ENCODE measurements at places on chromosomes 16 and 17.
A peak's percentile ranks its signal among the peaks of the same experiment; 100 is the strongest.

- no peak for DNase-seq
Measured at GRCh38 chr16:50331570-50331969, 37.2 kb downstream of the BRD7 start.

GRCh38 chr16:73418691-73419090 is 370.8 kb upstream of the ZFHX3 start:
- no peak for DNase-seq

GRCh38 chr16:17416461-17417311 is 54.1 kb downstream of the XYLT1 start:
- peak; percentile 69 for DNase-seq

DNA sequence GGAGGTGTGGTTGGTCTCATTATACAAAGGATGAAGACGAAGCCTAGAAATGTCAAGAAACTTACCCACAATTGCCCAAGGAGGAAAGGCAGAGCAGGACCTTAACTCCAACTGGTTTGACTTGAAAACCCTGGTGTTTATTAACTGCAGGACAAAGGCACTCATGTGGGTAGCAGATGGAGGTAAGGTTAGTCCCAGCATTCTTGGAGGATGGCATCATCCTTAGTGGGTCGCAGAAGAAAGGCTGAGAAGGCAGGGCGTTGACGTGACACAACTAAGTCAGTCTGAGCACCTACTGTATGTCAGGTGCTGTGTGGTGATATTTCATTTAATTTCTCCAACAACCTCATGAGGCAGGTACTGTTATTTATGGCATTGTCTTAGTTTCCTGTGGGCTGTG is 101.3 kb downstream of the HAPSTR1 start:
- DNase-seq: no peak

GRCh38 chr17:30716461-30717290 is 107.8 kb downstream of the CRLF3 start:
- no peak for DNase-seq

DNA sequence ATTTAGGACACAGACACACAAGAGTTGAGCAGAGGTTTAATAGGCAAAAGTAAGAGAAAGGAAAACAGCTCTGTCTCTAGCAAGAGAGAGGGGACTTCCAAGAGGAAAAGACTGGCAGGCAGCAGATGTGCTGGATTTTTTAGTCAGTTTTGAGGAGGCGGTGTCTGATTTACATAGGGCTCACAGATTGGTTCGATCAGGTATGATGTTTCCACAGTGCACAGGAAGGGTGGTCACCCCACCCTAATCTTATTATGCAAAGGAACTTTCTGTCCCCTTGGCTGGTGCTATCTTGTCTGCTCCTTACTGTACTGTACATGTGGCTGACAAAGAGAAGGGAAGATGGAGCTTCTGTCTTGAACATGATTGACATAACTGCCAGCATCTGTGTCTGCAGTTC is 25.3 kb downstream of the BFAR start:
- DNase-seq: no peak

- peak; percentile 33 for DNase-seq
Measured at GRCh38 chr16:65120831-65121721, 787 bp downstream of the CDH11 start.

GRCh38 chr17:48051283-48051682 is 3.1 kb downstream of the NFE2L1 start:
- DNase-seq: no peak

DNA sequence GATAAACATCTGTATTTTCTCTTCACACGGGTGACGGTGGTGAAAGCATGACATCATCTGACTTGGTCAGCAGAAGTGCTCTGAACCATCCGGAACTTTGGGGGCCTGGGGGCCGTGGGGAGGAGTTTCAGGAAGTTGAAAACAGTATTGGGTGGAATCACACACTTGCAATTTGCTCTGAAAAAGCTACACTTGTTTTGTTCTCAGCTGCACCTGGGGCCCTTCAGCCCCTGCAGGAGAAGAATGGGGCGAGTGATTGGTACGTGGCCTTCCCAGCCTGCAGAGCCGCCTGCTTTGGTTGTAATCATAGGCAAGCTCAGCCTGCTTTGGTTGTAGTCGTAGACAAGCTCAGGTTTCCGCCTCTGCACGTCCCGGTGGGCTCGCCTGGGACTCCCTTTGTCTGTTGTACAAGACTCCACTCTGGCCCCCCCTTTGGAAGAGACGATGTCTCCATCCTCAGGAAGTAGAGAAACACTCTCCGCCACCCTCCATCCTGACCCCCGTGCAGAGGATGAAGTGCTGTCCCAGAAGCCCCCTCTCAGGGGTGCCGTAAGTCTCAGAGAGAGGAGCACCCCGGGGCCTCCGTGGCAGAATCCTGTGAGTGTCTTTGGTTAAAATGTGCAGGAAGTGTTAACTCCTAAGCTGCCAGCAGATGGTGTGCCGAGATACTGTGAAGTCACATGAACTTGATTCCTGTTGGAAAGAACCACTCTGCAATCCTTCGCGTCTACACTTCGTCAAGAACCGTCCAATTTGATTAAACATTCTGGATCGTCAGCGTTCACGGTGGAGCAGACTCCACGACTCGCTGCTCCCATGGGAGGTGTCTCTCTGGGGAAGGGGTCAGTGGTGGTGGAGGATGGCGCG is 5.4 kb downstream of the BANP start:
- DNase-seq: no peak

- DNase-seq: no peak
Measured at GRCh38 chr16:24815021-24815420, 30.7 kb upstream of the SLC5A11 start.

DNA sequence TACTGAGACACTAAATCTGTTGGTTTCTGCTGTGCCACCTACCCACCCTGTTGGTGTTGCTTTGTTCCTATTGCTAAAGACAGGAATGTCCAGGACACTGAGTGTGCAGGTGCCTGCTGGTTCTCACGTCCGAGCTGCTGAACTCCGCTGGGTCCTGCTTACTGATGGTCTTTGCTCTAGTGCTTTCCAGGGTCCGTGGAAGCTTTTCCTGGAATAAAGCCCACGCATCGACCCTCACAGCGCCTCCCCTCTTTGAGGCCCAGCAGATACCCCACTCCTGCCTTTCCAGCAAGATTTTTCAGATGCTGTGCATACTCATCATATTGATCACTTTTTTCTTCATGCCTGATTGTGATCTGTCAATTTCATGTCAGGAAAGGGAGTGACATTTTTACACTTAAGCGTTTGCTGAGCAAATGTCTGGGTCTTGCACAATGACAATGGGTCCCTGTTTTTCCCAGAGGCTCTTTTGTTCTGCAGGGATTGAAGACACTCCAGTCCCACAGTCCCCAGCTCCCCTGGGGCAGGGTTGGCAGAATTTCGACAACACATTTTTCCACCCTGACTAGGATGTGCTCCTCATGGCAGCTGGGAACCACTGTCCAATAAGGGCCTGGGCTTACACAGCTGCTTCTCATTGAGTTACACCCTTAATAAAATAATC is 14.6 kb downstream of the STH start:
- peak; percentile 80 for DNase-seq

- peak; percentile 84 for DNase-seq
Measured at GRCh38 chr17:78899361-78900260, 3.4 kb downstream of the CEP295NL start.

GRCh38 chr16:87687126-87687910 is 78.5 kb downstream of the KLHDC4 start:
- DNase-seq: no peak

DNA sequence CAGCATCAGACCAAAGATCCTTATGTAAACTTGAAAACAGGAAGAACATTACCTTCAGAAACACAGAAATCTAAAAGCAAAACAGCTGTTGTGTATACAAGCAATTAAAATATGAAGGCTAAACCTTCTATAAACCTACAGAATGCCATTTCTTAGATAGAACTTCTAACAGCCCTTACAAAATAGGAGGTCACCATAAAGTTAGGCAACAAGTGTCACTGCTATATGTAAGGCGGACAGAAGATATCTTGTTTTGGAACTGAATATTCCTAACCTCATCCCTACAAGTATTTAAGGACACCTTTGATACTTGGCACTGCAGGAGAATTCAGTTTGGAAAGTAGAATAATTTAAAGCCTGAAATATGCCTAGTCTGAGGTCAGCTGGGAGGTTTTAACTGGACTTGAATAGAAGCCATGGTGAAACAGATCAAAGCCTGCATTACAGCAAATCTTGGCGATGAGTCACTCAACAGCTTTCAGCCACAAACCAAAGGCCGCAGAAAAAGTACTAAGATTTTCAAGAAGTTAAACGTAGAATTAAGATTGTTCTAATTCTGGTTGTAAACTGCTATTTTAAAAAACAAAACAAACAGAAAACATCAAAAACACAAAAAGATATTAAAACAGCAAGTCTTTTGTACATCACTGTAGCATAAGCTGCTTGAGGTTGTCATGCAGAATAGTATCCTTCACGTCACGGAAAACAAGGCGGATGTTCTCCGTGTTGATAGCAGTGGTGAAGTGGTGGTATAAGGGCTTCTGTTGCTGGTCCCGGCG is 42.7 kb downstream of the GNA13 start:
- no peak for DNase-seq

- no peak for DNase-seq
Measured at GRCh38 chr16:86729686-86730085, 151.3 kb downstream of the FOXL1 start.

GRCh38 chr17:1649844-1650501 is at the start of gene RILP:
Gene RILP, minus strand, starts transcription at chr17:1649866. Its CDS starts 62 bp downstream, at chr17:1649804.
- DNase-seq: no peak
